Right atrium auricular region (tissue), 2 donors: ENCODE measurements at places on chromosomes 13 and 19. TPM values are rescaled to one million over a fixed set of nuclear protein-coding genes. Genes with fewer than 3 reads are reported as not detected.

The MIR17HG gene
- total RNA-seq = not detected

The B3GLCT gene
- total RNA-seq = 40.2 TPM

The MEDAG gene
- 37.4 TPM for total RNA-seq

The PROZ gene
- not detected for total RNA-seq

The KLK6 gene
- not detected for total RNA-seq

The LRCH1 gene
- 6.9 TPM for total RNA-seq

The ZNF729 gene
- total RNA-seq = not detected

The PRTN3 gene
- total RNA-seq = not detected

The ZNF600 gene
- 2.4 TPM for total RNA-seq

The CYP2A6 gene
- total RNA-seq = not detected

The GTF2F1 gene
- total RNA-seq = 33.0 TPM

The TNFRSF19 gene
- 38.5 TPM for total RNA-seq

The ANGPTL8 gene
- total RNA-seq = 1.3 TPM

The PSG1 gene
- not detected for total RNA-seq

The ZIM2 gene
- not detected for total RNA-seq

The C1QTNF9 gene
- total RNA-seq = 0.67 TPM

The ZNF540 gene
- total RNA-seq = 3.7 TPM

The TBC1D17 gene
- 27.5 TPM for total RNA-seq
